ENCODE measurements at places on chromosomes 5 and 9. TPM values are rescaled to one million over a fixed set of nuclear protein-coding genes. Genes with fewer than 3 reads are reported as not detected.

- no peak overlapping the region for H3K4me3 ChIP-seq
- DNase-seq, result no peak
- no peaks in the 10 kb centered on the region for H3K36me3 ChIP-seq
- no peak overlapping the region for H3K27ac ChIP-seq
Observed at GRCh38 chr9:114478871-114479270, 26.4 kb downstream of the WHRN start.

DNA sequence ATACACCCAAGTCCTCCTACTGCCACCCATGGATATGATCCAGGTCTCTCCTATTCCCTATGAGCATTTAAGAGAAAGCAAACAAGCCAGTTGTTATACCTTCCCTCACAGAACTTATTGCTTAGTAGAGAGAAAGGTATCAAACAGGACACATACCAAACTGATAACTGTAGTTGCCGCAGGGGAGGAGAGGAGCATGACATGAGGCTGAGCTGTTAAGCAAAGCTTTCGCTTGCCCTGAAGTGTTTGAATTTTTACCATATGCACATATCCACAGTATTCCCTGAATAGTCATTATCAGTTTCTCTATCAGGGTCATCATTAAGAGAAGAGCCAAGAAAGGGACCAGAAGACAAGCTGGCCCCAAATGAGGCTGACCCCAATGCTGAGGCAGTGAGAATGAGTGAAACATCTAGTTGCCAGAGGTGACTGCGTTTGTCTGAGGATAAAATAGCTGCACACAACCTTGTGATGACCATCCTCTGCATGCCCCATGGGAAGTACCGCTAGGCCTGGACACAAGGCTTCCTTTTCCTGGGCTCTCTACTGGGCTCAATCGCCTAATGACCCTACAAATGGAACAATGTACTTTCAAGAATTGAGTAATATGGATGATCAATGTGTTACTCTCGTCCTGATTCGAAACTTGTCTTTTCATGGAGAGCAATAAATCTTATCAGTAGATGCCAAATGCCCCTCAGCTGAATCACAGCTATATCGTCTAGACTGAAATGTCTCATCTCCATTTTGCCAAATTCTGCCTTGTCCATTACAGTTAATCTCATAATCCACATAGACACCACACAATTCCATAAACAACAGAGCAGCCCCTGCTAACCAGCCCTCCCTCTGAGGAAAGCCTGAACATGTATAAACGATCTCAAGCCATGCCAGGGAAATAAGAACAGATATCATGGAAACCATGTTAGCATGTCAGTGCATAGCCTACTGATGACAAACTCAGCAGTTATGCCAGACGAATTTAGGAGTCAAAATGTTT is 4.3 kb upstream of the IFNK start:
- H3K27me3 ChIP-seq, result no peaks in the 10 kb centered on the region
- DNase-seq, result no peak
- no peak overlapping the region for H3K4me3 ChIP-seq
- no peak overlapping the region for H3K27ac ChIP-seq

DNA sequence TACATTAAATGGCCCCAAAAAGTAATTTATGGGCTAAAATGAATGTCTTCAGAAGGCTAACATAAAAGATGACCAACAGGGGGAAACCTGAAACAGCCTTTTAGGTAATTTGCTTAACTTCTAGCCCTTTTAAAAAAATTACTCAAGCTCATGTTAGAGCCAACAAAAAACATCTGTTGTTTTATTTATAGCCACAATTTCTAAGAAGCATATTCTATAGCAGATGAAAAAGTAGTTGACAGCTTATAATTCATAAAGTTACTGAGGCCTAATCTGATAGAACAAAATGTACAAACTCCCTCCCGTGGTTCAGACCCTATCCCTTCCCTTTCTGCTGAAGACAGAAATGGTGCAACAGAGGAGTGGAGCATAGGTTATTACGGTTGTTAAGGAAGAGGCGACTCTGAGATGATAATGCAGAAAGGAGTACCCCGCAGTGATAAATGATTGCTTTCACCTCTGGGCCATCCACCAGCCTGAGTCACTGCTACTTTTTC is 46.1 kb downstream of the PIK3R1 start:
- no peaks in the 10 kb centered on the region for H3K36me3 ChIP-seq
- no peak overlapping the region for H3K27ac ChIP-seq
- H3K27me3 ChIP-seq, result no peaks in the 10 kb centered on the region
- H3K4me1 ChIP-seq, result peaks cover 12% of the 10 kb centered on the region
- no peak for DNase-seq

CNTNAP3B gene
- total RNA-seq, result 16.0 TPM

COL15A1 gene
- total RNA-seq, result 3.2 TPM
